ENCODE measurements at places on chromosomes 5 and 9.

- DNase-seq, result no peak
These were observed 536 bp downstream of the PCDHAC1 start for GRCh38 chr5:140926443-140927227.

GRCh38 chr5:86679529-86679928 lies 61.8 kb downstream of the COX7C start:
- no peak for DNase-seq

- no peak for DNase-seq
These were observed 18.1 kb downstream of the LRRC70 start for GRCh38 chr5:62596691-62597090.

- DNase-seq, result no peak
These were observed 630.5 kb downstream of the ANXA1 start for GRCh38 chr9:73782166-73782565.

DNA sequence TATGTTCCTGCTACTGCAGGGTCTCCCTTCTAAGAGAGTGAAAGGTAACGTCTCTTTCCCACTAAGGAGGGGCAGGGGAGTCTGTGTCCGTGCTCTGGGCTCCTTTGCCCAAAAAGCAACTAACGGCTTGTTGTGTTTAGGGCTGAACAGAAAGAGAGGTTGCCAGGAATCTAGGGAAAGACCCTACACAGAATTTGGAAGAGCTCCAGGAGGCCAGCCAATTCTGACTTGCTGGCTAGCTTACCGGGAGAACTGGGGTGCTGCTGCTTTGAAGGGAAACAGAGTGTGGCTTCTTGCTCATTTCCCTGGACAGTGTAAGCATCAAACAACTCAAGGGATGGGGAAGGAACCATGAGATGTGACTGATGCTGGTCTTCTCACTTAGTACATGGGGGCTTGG lies 176.1 kb downstream of the GADD45G start:
- no peak for DNase-seq

- no peak for DNase-seq
These were observed 3.6 kb downstream of the AK1 start for GRCh38 chr9:127873886-127874285.

DNA sequence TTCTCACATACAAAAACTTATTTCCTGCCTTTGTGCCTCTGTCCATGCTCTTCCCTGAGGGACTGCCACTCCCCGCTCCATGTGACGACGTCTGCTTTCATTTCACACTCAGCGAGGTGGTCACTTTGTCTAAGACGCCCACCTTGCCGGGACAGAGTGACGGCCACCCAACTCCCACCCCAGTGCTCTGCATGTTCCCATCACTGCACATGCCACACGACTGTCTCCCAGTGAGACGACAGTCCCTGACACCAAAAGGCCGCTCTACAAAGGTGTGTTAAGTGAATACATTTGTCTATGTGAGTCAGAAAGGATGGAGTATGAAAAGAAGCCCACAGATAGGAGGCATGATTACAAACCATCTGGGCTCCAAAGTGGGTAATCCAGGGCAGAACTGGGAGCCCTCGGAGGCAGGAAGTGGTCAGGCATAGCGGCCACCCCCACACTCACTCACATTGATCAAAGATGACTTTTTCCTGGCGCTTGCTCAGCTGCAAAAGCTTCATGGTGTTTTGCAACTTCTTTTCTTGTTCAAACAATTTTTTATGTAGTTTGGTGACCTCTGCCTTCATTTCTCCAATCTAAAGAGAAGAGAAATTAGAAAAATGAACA lies 185.8 kb downstream of the CDK5RAP2 start:
- DNase-seq, result no peak

Measured in stimulated activated CD4-positive, alpha-beta T cell treated with anti-CD3 and anti-CD28 coated beads, Interleukin-15, amount 100 ng/mL, for 1 hour (primary cell).